ENCODE measurements at places on chromosomes 12 and 14.

GRCh38 chr12:23140710-23141109 is 515.7 kb downstream of the ETNK1 start:
- DNase-seq: peak; percentile 37

DNA sequence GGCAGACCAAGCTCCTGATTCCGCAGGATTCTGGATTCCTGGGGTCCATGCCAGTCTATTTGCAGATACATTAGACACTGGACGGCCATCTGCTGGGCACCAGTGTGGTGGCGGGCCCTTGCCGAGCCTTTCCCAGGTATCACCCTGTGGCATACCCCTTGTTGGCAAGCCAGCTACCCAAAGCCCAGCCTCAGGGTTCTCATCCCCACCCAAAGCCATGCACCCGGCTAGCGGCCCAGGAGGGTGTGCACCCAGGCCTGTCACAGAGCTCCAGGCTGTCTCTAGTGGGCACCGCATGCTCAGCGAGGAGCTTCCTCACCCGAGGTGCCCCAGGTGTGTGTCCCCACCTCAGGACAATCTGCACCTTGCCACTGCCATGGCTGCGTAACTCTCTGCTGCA is 13.7 kb downstream of the MMAB start:
- no peak for DNase-seq

GRCh38 chr12:94020335-94020734 is 128.0 kb upstream of the PLXNC1 start:
- DNase-seq: peak; percentile 32

- no peak for DNase-seq
Measured at GRCh38 chr12:11555743-11556625, 93.5 kb upstream of the ETV6 start.

DNA sequence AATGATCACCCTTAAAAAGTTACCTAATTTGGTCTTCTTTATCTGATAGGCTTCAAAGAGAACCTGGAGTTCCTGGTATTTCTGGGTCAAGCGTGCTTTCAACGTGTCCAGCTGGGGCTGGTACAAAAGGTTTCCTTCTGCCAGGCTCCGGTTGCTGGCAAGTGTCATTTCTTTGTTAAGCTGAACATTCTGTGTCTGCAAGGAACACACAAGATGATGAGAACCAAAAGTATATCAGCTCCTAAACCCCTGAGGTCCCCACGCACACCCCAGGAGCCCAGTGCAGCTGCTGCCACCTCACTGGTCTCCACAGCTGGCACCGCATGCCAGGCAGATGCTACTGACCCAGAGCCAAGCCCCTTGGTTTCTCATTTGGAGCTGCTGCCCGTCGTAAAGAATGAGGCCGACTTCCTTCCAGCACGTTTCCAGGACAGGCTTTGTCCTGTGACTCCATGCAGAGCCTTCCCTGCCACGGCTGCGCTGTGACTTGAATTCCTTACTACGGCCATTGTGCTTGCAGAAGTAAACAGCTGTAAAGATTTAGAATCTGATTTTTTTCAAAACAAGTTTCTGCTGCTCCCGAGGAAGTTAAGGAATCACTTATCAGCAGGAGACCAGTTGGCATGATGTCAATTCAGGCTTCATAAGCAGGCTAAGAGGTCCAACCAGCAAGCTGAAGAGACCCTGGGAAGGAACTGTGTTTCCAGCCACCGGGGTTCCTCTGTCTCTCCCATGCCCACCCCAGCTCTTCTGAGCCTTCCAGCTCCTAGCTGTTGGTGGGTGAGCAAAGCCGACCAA is 24.9 kb downstream of the VPS37B start:
- peak; percentile 54 for DNase-seq

GRCh38 chr12:131511803-131512561 is 198.9 kb upstream of the SFSWAP start:
- no peak for DNase-seq

DNA sequence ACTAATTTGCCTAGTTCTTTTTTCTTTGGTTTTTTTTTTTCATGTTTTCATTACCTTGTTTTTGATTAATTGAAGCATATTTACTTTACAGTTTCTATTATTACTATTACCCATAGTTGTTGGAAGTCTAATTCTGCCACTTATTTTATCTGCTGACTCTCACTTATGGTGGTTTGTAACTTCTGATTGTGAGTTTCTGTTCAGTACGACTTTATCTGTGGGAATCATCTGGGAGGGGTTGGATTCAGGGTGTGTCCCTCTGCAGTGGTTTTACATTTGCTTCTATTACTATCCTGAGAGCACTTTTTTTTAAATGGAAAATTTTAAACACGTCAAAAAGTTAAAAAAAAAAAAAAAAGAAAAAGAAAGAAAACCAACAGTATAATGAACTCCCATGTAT is 26.4 kb upstream of the SOS2 start:
- DNase-seq: no peak

DNA sequence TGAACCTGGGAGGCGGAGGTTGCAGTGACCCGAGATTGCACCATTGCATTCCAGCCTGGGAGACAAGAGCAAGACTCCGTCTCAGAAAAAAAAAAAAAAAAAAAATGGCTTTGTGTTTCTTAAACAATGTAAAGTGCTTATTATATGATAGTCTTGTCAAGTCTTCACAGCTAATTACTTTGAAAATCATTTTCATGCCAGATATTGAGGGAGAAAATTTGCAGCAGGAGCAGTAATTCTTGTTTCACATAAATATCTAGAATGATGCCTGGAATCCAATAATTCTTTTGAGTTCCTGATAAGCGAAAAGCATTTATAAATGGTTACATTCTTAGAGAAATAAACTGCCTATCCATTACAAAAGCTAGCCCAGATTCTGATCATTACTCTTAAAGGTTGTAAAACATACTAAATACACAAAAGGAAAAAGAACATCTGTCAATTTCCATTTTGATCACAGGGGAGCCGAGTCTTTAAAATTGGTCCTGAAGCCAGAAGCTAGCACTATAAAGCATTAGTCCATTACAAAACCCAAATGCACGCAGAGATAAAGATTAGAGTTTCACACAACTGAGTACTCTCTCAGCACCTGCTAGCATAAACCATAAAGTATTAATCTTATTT is 50.3 kb downstream of the IFT81 start:
- DNase-seq: no peak

DNA sequence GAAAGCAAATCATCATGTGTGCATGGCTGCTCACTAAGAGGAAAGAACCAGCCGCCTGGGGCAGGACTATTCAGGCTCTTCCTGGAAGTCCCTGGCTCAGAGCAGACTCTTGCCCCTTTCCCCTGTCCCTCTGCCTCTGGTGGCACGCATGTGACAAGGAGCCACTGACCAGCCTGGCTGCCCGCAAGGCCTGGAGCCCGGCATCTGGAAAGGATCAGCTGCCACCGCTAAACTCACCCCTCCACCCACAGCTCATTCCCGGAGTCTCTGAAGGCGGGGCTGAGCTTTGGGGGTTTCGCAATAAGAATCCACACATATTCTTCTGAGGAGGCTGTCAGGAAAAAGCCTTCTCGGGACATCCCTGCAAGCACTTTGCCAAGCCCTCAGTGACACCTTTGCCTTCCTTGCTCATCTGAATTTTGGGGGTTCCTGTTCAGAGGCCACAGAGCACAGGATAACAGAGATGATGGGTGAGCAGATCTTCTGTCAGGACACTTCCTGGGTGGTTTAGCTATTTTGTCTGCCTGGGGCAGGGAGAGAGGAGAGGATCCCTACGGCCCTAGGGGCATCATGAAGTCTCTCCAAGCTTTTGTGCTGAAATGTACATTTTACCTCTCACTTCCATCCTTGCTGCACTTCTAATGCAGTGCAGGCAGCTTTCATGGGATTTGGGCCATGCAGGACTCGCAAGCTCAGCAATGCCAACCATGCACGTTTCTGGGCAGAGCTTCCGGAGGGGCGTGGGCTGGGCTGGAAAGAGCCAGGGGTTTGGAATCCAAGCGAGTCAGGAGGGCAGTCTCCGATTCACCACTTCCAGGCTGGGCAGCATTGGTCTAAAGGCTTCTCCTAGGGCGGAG is 124.8 kb upstream of the MAP1LC3B2 start:
- peak; percentile 88 for DNase-seq

- DNase-seq: no peak
Measured at GRCh38 chr14:95695913-95696312, 9.7 kb downstream of the TCL1B start.

DNA sequence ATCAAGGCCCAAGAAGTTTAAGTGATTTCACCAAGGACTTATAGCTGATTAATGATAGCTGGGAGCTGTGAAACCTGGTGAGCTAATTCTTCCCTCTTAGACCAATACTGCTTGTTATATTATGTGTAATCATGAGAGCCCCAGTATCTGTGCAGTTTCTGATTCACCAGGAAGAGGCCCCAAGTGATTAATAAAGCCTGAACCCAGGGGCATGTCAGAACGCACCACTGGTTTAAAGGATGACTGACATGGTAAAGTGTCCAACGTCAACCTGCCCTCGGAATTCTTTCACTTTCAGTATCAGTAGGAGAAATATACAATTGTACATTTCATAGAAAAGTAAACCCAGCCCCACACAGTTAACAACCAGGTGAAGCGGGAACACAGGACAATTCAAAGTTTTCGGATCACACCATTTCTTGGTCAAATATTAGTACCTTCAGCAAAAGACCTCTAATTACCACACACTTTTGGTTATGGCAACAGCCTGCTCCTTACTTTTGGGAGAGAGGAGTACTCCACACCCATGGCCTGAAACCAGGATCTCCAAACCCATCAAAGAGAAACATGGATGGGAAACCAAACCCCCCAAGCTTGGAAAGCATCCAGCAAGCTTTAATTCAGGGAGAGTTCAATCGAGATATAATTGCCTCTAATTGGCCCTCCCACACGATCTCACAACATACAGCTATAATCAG is 28.5 kb downstream of the TMCC3 start:
- peak; percentile 90 for DNase-seq

GRCh38 chr12:77407931-77408330 is 342.6 kb upstream of the E2F7 start:
- DNase-seq: no peak

DNA sequence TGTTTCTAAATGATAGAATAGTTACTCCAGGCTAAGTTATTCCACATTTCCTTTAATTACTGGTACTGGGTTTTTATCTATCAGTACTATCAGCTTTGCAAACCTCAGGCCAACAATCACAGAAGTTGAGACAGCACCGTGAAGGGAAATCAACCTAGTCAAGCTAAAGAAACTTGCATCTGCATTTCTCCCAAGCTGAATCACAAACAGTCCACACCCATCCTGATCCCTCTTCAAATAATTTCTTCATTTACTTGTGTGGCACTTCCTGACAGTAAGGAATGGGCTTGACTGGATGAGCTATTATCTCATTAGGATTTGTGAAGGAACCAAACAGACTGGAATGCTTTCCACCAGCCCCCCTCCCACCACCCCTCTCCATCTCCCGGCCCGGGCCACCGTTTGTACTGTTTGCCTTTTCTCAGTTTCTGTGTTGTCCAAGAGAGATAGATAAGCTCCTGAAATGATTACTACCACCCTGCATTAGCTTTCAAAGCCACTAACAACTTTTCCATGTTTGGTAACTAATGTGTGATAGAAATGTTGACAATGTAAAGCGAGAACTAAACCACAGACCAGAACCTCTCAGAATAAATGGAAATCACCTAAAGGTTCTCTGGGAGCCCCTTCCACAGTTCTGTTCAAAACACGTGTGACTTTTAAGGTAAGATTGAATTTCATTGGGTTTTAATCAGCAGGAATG is 236.3 kb downstream of the SLC25A21 start:
- peak; percentile 28 for DNase-seq

- DNase-seq: no peak
Measured at GRCh38 chr12:100141998-100142850, 450 bp downstream of the BLTP3B start.

- peak; percentile 24 for DNase-seq
Measured at GRCh38 chr14:94005324-94006073, 8.4 kb downstream of the CCDC197 start.

DNA sequence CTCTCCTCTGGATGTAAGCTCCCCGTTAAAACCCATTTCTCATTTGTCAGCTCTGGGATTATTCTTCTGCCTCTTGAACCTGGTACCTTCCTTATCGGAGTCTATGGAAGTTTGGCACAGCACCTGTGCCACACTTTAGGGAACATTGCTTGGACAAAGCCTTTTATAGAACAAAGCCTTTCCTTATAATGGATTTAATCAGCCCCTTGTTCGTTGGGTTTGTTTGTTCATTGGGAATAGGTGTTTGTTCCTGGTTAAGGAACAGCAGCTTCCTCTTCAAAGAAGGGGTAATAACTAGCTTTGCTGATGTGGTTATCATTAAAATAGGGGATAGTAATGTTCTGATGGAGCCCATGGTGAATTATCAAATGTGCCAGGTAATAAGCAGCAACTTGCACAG is 70.4 kb downstream of the NRXN3 start:
- no peak for DNase-seq

- DNase-seq: peak; percentile 98
Measured at GRCh38 chr12:92973614-92974013, 44.5 kb upstream of the EEA1 start.

GRCh38 chr12:34363050-34363673 is 340.9 kb downstream of the ALG10 start:
- no peak for DNase-seq

- no peak for DNase-seq
Measured at GRCh38 chr12:51027342-51027835, 1.2 kb upstream of the SLC11A2 start.

DNA sequence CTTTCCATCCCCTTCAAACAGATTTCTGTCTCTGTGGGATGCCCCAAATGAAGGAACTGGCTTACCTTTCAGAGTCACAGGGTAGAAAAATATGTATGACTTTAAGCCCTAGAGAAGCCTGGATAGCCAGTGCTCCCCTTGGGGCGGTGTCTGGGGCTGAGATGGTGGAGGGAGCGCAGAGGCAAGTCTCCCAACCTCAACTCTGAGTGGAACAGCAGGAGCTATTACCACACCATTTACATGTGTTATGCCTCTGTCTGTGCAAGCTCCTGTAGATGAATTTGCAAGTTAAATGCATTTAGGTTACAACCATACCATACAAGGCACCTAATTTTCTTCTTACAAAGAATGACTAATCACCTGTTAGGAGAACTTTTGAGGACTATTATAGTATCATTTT is 50.4 kb upstream of the CLMN start:
- no peak for DNase-seq

DNA sequence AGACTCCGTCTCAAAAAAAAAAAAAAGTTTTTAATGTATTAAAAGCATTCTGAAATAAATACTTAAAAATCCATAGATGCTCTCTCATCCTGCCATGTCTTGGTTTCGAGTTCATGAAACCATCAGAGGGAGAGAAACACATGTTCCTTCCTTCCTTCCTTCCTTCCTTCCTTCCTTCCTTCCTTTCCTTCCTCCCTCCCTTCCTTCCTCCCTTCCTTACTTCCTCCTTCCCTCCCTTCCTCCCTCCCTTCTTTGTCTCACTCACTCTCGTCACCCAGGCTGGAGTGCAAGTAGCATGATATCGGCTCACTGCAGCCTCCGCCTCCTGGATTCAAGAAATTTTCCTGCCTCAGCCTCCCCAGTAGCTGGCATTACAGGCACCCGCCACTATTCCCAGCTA is 60.4 kb upstream of the DUSP6 start:
- no peak for DNase-seq

DNA sequence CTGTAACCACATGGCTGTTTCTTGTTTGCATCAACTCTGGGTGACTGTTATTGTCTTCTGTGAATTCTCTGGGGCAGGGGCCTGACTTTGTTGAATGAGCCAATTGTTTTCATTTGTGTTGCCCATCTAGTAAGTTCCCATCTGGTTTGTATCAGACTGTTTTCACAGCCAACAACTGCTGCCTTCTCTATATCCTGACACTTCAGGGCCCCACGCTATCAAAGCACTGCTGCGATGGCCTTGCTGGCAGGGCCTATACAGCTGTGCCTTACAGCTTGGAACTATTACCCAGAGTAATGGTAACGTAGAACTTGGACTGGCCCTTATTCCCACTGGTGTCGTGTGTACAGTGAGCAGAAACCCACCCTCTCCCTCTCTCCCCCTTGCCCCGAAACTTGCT is 104.3 kb upstream of the DACT1 start:
- no peak for DNase-seq

Data from iris pigment epithelial cell (primary cell).